ENCODE measurements at places on chromosomes 1 and 21.
A peak's percentile ranks its signal among the peaks of the same experiment; 100 is the strongest.

GRCh38 chr1:3963554-3963953, 63.5 kb upstream of the C1orf174 start:
- DNase-seq = no peak

GRCh38 chr1:21766210-21766609, 16.7 kb downstream of the USP48 start:
- no peak for DNase-seq

DNA sequence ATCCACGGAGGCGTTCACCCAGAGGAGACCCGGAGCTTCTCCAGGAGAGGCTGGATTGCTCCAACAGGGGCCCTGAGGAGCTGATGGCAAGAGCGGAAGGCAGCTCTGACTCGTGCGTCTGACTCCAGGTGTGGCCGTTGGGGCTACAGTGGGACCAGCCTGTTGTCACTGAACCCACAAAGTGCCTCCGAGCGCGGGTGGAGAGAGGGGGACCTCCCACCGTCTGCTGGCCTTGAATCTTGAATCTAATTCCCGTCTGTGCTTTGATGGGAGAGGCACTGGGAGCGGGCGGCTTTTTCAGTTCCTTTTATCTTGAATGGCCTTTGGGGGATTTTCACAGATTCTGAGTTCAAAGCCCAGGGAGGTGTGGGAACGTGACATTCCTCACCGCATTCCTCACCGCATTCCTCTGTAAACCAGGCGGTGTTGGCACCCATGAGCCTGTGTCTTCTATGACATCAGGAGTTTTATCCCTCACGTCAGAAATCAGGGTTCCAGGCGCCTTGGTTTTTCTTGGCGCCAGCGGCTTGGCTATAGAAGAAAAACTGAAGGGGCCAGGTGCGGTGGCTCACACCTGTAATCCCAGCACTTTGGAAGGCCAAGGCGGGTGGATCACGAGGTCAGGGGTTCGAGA, 39.2 kb upstream of the COL18A1 start:
- DNase-seq = no peak

GRCh38 chr1:91791103-91791502, 94.8 kb downstream of the TGFBR3 start:
- DNase-seq = peak; percentile 19

GRCh38 chr1:59903141-59903754, 23.3 kb downstream of the CYP2J2 start:
- peak; percentile 76 for DNase-seq

DNA sequence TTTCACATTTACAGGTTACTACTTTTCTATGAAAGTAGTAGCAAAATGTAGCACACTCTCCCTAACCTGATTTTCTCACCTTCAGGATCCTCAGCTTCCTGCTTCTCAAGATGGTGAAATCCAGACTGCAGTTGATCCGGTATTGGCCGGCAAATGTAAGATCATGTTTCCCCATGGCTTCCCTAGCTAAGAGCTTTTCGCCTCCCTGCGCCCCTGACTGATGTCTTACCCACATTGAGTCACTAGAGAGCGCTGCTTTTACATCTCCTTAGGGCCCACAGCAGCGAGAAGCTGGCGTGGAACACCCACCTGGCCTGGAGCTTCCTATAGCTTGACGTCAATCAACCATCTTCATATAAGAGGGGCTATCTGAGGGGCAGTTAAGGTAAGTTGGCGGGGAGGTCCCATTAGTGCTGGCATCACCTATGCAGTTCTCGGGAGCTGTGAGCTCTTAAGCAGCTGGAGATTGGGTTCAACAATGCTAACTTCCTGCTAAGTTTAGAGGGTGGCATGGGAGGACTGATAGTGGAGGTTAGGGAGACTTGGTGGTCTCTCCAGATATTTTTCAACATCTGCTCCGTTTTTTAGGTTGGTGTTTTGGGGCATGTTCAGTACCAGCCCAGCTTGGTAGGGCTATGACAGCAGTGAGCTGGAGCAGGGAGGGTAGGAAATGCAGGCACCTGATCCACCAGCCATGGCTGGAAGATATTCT, 5.5 kb downstream of the PTPN7 start:
- DNase-seq = peak; percentile 91

All from DMS53 (cell line).